Activated effector memory CD4-positive, alpha-beta T cell treated with Interleukin-2 at 50 U/mL for 16 hours (primary cell): ENCODE measurements at places on chromosomes 2 and 18.

DNA sequence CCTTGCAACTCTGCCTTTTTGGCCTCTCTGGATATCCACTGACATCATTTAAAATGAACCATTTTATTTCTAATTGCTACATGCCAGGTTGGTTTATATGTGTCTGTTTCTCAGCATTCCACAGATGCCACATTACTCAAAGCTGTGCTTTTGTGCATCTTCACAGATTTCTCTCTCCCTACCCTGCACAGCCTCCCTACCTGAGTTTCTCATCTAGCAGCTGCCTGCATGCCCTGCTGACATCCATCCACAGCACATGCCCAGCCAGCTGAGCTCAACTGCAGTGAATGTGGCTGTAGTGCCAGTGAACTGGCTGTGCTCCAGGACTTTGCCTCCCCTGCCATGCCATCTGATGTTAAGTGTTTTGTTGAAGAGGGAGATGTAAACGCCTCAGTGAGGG is 44.5 kb downstream of the PKP4 start:
- no peak for DNase-seq

- DNase-seq, result no peak
These were observed 222.9 kb downstream of the PRKCE start for GRCh38 chr2:45874344-45874743.

GRCh38 chr18:34999756-35000289 is 41.4 kb upstream of the MAPRE2 start:
- no peak for DNase-seq

DNA sequence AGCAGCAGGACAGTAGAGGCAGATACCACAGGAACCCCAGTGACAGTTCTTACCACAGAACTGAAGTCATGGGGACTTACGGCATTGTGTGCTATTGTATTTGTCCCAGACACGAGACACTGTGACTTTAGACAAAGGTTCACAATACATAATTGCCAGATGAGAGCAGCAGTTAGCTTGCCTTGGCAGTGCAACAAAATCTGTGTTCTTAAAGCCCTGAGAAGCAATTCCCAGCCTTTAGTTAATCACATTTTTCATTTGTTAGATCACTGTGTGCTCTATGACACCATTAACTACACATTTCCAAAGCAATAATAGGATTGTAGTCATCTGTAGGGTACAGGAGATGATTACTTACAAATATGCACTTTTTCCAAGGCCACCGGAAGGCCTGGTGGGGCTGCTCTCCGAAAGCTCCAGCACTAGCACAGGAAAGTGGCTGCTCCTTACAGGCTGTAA is 97.5 kb upstream of the LDLRAD4 start:
- no peak for DNase-seq

DNA sequence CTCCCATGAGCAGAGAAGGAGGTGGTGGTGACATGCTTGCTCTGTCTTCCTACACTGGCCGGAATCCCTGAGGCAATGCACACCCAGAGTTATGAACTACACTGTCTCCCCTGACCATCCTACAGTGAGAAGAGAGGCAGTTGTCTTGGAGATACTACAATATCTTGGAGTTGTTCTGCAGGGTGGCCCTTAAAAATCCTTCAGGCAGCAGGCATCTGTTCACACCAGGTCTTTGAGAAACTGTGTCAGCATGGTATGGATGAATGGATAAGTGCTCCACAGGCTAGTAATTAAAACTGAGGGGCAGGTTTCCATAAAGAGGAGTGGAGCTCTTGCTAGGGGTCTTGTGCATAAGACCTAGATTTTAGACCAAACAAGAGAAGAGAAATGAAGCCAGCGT is 223.7 kb upstream of the COPS8 start:
- DNase-seq, result no peak

DNA sequence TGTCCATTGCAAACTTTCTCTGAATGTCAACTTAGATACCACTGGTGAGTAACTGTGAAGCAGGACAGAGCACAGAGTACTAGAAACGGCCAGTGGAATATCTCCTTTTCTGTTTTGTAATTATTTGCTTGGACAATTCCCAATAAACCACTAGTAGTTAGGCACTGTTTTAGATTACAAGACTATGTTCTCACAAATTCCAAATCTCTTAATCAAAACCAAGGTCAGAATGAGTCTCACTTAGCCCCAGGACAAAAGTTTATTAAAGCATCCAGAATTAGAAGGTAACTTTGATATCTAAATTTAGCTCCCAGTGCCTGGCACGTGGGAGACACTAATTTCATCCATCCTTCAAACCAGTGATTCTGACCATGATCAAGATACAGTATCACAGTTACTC is 89.0 kb downstream of the ZNF521 start:
- no peak for DNase-seq

DNA sequence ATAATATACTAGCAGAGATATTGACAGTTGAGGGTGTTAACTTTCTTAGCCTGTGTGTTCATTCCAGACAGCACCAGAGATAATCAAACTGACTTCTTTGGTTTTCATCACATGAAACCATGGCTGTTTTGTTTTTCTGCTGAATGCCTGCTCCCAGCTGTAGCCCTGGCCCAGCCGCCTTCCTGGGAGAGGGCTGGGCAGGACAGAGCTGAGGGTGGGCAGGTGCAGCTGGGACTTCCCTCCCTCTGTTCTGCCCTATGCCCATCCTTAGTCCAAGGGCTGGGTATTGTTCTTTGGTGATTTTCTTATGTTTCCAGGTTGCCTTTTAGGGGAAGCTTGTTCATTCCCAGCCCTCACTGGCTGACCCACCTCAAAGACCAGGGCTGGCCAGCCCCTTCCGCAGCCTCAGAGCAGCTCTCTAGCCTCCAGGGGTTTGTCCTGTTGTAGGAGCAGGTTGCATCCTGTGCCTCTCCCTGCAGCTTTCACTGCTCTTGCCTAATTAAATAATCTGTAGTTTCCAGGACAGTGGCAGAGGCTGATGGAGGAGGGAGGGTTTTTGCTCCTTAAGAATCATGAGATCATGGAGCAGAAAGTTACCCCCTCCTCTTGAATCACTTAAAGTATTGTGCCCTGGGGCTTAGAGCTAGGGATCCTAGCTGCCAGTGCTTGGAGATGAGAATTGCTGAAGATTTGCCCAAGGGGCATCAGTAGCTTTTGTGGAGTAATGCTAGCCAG is 61.4 kb downstream of the MTCL1 start:
- no peak for DNase-seq

- DNase-seq, result no peak
These were observed 52.8 kb upstream of the TGIF1 start for GRCh38 chr18:3397031-3397750.

DNA sequence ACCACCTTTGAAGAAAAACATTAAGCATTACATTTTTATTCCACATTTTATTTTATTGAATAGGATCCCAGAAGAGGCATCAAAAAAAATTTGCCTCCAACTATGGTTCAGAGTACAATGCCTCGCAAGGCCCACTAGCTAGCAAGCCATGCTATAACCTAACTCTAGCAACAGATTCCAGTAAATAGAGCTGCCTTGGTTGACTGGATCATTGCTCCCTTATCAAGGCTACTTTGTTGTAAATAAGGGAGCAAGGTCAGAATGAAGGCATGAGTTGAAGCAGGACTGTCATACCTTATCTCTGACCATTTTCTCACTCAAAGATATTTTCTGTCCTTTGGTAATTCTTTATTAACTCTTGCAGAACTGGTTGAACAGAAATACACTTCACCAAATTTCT is 672.6 kb downstream of the EPHA4 start:
- no peak for DNase-seq
